G401 (cell line): ENCODE measurements at places on chromosomes 12 and 14. TPM values are rescaled to one million over a fixed set of nuclear protein-coding genes. Genes with fewer than 3 reads are reported as not detected.

- DNase-seq: no peak
Measured at GRCh38 chr12:112998987-112999767, 20.9 kb downstream of the OAS2 start.

- no peak for DNase-seq
Measured at GRCh38 chr14:97634751-97635150, 837.6 kb downstream of the VRK1 start.

GRCh38 chr12:64858882-64859605 is 34.6 kb downstream of the TBC1D30 start:
- DNase-seq: no peak

DNA sequence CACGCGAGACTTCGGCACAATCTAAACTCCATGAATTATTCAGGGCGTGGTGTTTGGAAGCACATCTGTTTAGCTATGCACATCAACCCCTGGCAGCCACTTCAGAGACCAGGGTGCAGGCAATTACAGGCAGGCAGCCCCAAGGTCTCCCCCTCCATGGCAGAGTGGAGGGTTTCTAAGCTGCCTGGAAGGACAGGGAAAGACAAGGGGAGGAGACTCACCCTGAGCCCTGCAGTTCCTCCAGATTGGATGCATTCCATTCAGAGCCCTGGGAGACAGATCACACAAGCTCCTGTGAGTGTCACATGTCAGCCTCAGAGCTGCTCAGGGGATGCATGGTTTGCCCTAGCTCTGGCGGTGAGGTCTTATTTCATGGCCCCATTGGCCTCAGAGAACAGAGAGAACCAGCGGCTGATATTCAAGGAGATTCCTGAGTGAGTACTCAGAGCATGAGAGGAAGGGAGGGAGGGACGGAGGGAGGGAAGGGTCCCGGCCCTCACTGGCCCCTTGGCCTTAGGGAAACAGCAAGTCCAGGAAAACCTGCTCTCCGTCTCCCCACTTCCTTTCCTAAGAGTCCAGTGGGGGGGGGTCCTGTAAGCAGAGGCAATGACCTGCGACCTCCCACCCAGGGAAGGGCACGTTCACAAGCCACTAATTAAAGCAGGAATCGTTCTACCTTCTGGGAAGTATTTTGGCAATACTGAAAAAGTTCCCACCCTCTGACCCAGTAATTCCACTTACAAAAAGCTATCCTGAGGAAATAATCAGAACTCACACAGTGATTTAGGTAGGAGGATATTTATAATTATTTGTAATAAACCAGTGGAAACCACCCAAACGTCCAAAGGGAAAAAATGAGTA is 55.1 kb downstream of the SSH1 start:
- peak; percentile 57 for DNase-seq

DNA sequence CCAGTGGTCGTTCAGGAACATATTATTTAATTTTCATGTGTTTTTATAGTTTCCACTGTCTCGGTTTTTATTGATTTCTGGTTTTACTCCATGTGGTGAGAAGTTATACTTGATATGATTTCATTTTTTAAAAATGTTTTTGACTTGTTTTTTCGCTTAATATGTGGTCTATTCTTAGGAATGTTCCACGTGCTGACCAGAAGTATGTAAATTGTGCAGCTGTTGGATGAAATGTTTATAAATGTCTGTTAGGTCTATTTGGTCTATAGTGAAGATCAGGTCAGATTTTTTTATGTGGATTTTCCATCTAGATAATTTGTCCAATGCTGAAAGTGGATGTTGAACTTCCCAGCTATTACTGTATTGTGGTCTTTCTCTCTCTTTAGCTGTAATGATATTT is 433.8 kb upstream of the MIS18BP1 start:
- DNase-seq: no peak

The CEP128 gene
- total RNA-seq: 3.3 and 10.2 TPM in 2 replicates

The KRT7 gene
- 0.49 TPM in 1 of 2 replicates, not detected in the other for total RNA-seq
